Effector CD4-positive, alpha-beta T cell (primary cell): ENCODE measurements at places on chromosomes 6 and 20.

DNA sequence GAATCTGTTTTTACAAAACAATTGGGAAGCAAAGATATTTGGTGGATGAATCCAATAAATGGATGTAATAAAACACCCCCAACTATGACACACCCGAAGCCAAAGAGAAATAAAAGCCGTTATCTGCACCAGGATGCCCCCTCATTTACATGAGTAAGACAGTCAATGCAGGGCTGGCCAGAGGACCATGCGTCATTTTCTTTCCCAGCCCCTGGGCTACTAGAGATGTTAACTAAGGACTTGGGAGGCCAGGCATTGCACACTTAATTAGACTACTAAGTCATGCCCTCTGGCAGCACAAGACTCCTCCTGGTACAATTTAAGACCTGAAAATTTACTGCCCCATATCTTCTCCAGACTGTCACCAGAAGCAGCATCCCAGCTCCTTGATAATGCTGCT is 3.2 kb downstream of the LEMD2 start:
- no peak for DNase-seq

GRCh38 chr20:42901689-42902440 is 287.8 kb downstream of the PTPRT start:
- no peak for DNase-seq

GRCh38 chr6:56517155-56517745 is 125.4 kb downstream of the DST start:
- DNase-seq: no peak

GRCh38 chr6:125246566-125246965 is 55.2 kb downstream of the HDDC2 start:
- no peak for DNase-seq

GRCh38 chr6:97819710-97820109 is 536.7 kb upstream of the MMS22L start:
- DNase-seq: no peak

- no peak for DNase-seq
These were observed 569 bp downstream of the TCEA2 start for GRCh38 chr20:64063389-64064144.

GRCh38 chr20:16317445-16318362 is 255.5 kb downstream of the KIF16B start:
- no peak for DNase-seq
